T-cell (primary cell): ENCODE measurements at places on chromosomes 6 and 20. TPM values are rescaled to one million over a fixed set of nuclear protein-coding genes. Genes with fewer than 3 reads are reported as not detected.

DNA sequence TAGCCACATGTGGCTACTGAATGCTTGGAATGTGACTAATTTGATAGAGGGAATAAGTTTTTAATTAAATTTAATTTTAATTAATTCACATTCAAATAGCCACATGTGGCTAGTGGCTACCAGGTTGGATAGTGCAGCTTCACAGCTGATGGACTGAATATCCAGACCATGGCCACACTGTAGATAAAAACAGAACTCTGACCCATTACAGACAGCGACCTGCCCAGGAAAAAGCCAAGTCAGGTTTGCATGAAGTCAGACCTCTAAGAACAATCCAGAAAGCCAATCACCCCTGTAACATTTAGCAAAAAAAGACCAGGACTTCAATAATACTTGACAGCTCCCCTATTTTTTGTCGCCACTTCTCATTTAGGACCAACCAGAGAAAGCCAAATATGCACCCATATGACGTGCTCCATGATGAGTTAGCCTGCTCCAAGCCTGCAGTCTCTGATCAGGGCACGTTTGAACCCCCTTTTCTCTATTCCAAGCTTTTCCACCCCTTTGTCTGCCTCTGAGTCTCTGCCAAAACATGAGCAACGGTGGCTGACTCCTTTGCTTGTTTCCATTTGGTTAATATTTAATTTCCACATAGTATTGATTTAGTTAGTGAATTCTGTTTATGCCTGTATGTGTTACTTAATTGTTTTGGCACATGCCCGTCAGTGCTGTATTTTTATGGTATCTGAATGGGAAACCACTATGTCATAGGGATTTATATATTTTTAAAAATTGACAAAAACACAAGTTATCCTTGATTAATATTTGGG lies 636.3 kb downstream of the UTRN start:
- H3K4me1 ChIP-seq = no peaks in the 10 kb centered on the region
- H3K36me3 ChIP-seq = no peaks in the 10 kb centered on the region
- H3K27ac ChIP-seq = no peak overlapping the region

DNA sequence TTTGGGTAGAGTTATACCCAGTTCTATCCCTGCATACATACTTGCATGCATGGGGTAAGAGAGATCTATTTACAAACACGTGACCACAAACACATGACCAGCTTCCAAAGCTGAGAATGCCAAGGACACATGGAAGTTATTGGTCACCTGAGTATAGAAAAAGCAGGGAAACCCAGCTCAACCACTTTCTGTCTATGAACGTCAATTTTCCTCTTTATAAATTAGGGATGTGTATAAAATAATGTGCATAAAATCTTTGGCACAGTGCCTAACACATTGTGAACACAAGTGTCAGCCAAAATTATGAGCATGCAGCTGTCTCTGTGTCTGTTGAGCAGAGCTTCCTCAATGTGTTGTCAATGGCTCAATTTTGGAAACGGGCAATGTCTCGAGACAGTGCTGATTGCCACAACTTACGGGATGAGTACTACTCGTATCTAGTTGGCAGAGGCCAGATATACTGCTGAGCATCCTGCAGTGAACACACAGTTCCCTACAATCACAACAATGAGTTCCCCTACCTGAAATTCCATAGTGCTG lies 44.9 kb downstream of the TPD52L1 start:
- H3K36me3 ChIP-seq = no peaks in the 10 kb centered on the region
- no peaks in the 10 kb centered on the region for H3K27me3 ChIP-seq
- H3K4me1 ChIP-seq = no peaks in the 10 kb centered on the region
- no peak overlapping the region for H3K4me3 ChIP-seq
- H3K27ac ChIP-seq = no peak overlapping the region

DNA sequence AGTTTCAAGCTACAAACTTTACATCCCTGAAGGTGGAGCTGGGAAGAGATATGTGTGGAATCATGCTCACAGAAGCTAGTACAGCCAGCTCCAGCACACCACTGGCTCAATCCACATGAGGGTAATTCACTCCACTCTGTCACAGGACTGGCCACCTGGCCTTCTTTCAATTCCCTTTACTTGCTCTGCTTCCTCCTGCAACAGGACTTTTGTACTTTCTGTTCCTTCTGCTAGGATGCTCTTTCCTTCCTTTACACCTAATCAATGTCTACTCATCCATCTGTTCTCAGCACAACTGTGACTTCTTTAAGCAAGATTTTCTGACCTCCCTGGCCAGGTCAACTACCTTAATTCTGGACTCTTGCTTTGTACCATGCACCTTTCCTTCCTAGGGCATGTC lies 39.4 kb upstream of the MYB start:
- no peak for DNase-seq
- no peak overlapping the region for H3K27ac ChIP-seq
- no peaks in the 10 kb centered on the region for H3K27me3 ChIP-seq
- no peaks in the 10 kb centered on the region for H3K36me3 ChIP-seq
- no peak overlapping the region for H3K4me3 ChIP-seq

GRCh38 chr20:38353316-38353715 lies 7.0 kb downstream of the LBP start:
- H3K36me3 ChIP-seq = no peaks in the 10 kb centered on the region
- H3K27me3 ChIP-seq = no peaks in the 10 kb centered on the region
- H3K4me3 ChIP-seq = no peak overlapping the region
- no peak overlapping the region for H3K27ac ChIP-seq
- no peak for DNase-seq
- no peaks in the 10 kb centered on the region for H3K4me1 ChIP-seq

The APCDD1L gene
- not detected for total RNA-seq

The PABPC1L gene
- total RNA-seq = 62.2 TPM

The TBC1D32 gene
- total RNA-seq = 10.3 TPM

DNA sequence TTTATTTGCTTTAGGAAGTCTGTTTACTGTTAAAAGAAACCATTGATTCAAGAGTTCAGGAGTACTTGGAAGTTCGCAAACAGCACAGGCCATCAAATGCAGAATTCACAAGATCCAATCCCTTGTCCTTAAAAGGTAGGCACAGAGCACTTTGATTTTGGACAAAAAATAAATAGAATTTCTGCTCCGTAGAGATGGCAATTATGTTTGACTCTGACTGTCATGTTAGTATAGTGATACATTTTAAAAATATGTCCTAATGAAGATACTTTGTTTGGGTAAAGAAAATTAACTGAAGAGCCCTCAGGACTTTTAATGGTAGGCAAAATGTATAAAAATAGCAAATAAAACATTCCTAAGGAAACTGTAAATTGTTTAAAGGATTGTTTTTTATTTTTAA lies 113.1 kb downstream of the JAG1 start:
- H3K27ac ChIP-seq = no peak overlapping the region
- H3K4me1 ChIP-seq = peaks cover 5% of the 10 kb centered on the region
- H3K27me3 ChIP-seq = no peaks in the 10 kb centered on the region
- H3K4me3 ChIP-seq = no peak overlapping the region

DNA sequence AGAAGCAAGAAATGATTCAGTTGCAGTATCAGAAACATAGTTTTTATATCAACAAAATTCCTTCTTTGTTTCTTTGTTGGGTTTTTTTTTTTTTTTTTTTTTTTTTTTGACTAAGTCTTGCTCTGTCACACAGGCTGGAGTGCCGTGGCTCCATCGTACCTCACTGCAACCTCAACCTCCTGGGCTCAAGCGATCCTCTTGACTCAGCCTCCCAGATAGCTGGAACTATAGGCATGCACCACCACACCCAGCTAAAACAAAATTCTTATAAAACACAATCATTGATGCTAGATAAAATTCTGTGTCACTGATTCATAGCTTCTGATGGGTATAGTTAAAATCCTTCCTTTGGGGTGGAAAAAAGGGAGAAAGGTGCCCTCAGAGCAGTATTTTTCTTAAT lies 110.3 kb upstream of the TNFAIP3 start:
- no peak overlapping the region for H3K27ac ChIP-seq
- no peak for DNase-seq
- no peak overlapping the region for H3K4me3 ChIP-seq
- no peaks in the 10 kb centered on the region for H3K27me3 ChIP-seq
- no peaks in the 10 kb centered on the region for H3K4me1 ChIP-seq

GRCh38 chr6:158251565-158251964 lies 60.7 kb upstream of the TULP4 start:
- no peak for DNase-seq
- peaks cover 13% of the 10 kb centered on the region for H3K4me1 ChIP-seq

- H3K4me1 ChIP-seq = no peaks in the 10 kb centered on the region
- H3K36me3 ChIP-seq = peaks cover 2% of the 10 kb centered on the region
- no peak overlapping the region for H3K4me3 ChIP-seq
Observed at GRCh38 chr20:10427060-10427692, 6.8 kb downstream of the MKKS start.

The RIPPLY2 gene
- not detected for total RNA-seq

- no peaks in the 10 kb centered on the region for H3K36me3 ChIP-seq
- H3K4me3 ChIP-seq = no peak overlapping the region
- H3K4me1 ChIP-seq = peaks cover 5% of the 10 kb centered on the region
- no peak overlapping the region for H3K27ac ChIP-seq
Observed at GRCh38 chr6:13471184-13471583, 16.2 kb downstream of the GFOD1 start.

DNA sequence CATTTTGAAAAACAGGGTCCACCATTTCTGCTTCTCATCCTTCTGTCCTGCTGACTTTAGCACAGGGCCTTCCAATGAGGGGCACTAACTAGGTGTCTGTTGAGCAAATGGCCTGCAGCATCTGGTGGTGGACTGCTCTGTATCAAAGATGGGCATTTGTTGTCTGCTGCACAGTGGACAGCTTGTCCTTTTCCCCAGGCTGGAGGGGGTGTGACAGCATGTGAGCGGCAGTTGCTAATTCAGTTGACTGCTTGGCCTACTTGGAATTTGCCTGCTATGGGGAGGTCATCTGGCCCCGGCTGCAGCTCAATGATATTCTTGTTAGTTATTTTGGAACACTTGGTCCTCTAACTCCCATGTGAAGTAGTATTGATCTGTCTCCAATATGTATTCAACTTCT lies 93.7 kb downstream of the SH3BGRL2 start:
- H3K36me3 ChIP-seq = no peaks in the 10 kb centered on the region
- no peaks in the 10 kb centered on the region for H3K27me3 ChIP-seq
- no peak overlapping the region for H3K4me3 ChIP-seq
- no peaks in the 10 kb centered on the region for H3K4me1 ChIP-seq

DNA sequence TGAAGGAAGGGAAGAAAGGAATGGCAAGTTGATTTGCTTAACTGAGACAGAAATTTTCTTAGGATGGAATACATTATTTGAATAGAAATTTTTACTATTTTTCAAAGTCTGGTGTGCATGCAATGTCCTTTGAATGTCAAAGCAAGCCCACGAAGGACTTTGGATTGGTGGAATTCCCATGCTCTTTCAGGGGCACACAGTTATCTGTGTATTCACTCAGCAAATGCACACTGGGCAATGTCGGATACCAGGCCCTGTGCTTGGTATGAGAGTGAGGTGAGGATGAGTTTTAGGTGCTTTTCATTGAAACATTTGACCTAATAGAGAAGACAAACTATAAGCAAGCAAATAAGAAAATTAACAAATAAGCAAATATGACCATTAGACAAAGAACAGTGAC lies 73.3 kb downstream of the SYCP2L start:
- DNase-seq = no peak
- H3K4me3 ChIP-seq = no peak overlapping the region
- H3K27me3 ChIP-seq = no peaks in the 10 kb centered on the region
- no peaks in the 10 kb centered on the region for H3K4me1 ChIP-seq
- H3K36me3 ChIP-seq = no peaks in the 10 kb centered on the region
- no peak overlapping the region for H3K27ac ChIP-seq

The CRISP2 gene
- total RNA-seq = not detected

DNA sequence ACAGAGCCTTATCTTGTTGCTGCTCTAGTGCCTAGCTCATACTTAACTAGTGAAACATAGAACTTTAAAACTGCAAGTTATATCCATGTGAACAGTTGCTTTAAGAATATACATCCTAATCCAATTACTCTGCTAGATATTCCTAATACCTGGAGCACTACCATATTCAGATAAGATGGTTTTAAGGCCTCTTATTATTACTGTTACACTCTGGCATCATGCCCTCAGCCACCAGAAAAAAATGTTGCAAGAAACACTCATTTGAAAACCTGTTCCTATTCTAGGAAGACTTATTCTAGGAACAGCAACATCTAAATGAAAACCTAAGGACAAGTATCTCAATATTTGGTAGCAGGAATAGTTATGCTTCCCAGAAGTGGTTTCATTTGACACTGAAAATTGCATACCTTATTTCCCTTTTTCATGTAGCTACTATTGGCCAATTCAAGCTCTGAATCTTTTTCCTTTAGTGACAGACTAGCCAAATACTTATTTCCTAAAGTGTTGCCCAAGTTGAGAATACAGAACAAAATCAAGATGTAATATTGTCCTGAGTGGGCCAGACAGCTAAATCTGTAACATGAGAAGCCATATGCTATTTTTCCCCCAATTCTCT lies 4.8 kb upstream of the MTFR2 start:
- H3K4me3 ChIP-seq = no peak overlapping the region
- H3K36me3 ChIP-seq = peaks cover 27% of the 10 kb centered on the region
- DNase-seq = no peak
- no peak overlapping the region for H3K27ac ChIP-seq
- peaks cover 3% of the 10 kb centered on the region for H3K4me1 ChIP-seq

GRCh38 chr20:40654876-40655275 lies 34.2 kb downstream of the MAFB start:
- DNase-seq = no peak
- no peaks in the 10 kb centered on the region for H3K4me1 ChIP-seq
- no peaks in the 10 kb centered on the region for H3K36me3 ChIP-seq

The TP53TG5 gene
- 0.23 TPM for total RNA-seq
